ENCODE measurements at places on chromosomes 1 and 21.
A peak's percentile ranks its signal among the peaks of the same experiment; 100 is the strongest.

DNA sequence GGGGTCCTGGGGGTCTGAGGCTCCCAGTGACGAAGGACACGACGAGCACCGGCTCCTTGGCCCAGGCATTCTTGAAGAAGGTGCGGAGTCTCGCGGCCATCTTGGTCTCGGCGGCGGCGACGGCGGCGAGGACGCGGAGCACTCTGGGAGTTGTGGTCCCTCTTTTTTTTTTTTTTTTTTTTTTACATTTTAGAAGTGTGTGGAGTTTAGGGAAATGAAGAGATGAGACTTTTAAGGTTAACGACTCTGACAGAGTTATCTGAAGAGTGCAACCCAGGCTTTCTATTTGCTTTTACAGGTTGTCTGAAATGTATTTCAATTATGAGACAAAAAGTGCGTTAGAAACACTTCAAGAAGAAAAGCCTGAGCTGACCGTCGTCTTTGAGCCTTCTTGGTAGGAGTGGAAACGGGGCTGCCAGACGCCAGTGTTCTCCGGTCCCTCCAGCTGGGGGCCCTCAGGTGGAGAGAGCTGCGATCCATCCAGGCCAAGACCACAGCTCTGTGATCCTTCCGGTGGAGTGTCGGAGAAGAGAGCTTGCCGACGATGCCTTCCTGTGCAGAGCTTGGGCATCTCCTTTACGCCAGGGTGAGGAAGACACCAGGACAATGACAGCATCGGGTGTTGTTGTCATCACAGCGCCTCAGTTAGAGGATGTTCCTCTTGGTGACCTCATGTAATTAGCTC, 9.7 kb downstream of the OR2B11 start:
- DNase-seq = peak; percentile 55

- DNase-seq = no peak
Observed at GRCh38 chr21:39088831-39089380, 94.3 kb downstream of the PSMG1 start.

DNA sequence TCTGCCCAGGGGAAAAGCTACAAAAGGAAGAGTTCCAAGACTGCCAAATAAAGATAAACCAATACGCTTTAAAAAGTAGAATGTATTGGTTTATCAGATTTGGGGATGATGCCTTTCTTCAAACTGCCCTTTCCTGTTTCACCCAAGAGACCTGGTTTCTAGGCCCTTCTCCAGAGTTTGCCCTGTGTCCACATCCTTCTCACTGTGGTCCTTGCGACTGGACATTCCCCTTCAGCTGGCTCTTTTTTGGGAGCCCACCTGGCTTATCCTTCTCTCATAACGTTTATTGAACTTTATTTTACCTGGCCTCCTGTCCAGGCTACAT, 490 bp upstream of the CZIB start:
- DNase-seq = no peak

- no peak for DNase-seq
Observed at GRCh38 chr21:45436351-45437065, 31.5 kb downstream of the COL18A1 start.

GRCh38 chr1:107788206-107789202, 176.5 kb downstream of the VAV3 start:
- no peak for DNase-seq

- peak; percentile 18 for DNase-seq
Observed at GRCh38 chr1:33188572-33189275, 6.9 kb upstream of the TRIM62 start.

DNA sequence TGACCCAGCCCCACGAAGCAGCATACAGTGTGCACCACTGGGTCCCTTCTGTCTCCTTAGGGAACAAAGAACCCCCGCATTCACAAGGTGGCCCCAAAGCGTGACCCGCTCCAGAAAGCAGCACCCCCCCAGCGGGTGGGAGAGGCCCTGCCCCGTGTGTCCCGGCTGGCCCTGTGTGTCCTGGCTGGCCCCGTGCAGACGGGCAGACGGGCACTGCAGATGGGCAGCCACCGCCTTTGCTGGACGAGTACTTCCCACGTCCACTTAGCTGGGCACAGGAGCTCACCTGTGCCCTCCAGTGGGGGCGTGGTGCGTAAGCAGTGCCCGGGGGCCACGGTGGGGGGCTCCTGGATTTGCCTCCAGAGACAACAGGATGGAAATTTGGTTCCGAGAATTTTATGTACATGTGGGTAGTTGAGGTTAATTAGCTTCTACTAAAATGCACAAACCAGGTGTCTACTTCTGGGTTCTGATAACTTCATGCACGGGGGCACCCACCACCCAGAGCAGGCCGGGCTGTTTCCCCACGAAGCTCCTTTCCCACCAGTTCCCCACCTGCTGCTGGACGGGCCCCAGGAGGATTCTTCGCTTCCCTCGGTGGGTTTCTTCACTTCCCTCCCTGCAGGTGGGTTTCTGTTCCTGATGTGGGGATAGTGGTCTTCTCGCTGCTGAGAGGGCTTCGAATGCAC, 33.2 kb upstream of the SLC19A1 start:
- no peak for DNase-seq

- DNase-seq = no peak
Observed at GRCh38 chr1:206582971-206583706, 29.1 kb downstream of the EIF2D start.

DNA sequence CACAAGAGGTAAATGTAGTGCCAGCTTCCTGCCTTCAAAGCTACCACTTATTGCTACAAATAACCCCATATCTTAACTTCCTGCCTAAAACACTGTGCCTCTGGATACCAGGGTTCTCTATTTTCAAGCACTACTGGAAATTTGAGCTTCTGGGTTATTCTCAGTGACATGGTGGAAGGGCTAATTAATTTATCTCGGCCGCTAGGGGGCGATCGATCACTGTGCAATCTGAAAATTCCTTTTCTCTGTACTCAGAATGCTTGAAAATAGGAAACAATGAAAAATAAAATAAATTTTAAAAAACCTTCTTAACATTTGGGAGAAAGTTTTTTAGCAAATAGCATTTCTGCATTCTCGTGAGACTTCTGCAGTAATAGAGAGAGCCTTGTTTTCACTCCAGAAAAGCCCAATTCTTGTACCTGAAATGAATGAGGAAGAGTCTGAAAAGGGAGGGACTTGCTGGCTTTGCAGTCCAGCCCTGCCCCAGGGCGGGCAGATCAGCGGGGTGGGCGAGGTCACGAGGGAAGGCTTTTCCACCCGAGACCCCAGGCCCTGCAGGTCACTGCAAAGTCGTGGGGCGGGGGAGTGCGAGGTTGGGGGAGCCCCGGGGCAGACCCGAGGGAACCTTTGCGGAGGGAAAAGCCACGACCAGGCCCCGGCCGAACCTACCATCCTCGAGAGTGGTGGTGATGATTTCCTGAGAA, 276.7 kb downstream of the PCP4 start:
- peak; percentile 36 for DNase-seq

DNA sequence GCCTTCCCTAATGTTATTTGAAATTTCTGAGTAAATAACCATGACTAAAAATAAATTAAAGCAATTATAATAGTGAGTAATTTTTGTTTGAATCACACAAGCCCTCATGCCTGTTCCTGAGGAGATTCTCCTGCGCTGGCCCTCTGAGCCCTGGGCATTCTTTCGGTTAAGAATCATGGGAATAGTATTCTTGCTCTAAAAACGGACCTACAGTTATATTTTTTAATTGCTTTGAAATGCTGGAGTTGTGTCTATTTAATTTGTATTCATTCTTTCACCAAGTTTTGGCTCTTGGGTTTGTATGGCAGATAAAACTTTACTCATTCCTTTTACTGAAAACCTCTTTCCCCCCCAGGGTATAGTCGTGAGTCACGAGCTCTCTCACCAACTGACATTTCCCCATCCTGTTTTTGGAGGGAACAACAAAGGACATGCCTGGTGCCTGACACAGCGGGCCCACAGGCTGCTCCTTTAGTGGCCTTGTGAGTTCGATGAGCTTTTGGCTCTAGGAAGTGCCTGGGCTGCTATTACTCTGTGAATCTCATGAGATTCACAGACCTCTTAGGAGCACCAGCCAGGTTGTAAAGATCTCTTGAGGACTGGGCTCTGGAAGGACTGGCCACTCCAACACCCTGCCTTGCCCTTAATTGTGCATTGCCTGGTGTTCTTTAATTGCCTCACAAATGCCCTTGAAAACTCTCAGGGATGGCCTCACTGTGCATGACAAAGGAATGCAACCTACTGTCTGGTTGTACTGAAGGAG, 58.6 kb downstream of the DDR2 start:
- DNase-seq = peak; percentile 97

- DNase-seq = no peak
Observed at GRCh38 chr21:28018213-28018612, 974.5 kb downstream of the LTN1 start.
